ENCODE measurements at places on chromosomes 1 and 21. TPM values are rescaled to one million over a fixed set of nuclear protein-coding genes. Genes with fewer than 3 reads are reported as not detected.

DNA sequence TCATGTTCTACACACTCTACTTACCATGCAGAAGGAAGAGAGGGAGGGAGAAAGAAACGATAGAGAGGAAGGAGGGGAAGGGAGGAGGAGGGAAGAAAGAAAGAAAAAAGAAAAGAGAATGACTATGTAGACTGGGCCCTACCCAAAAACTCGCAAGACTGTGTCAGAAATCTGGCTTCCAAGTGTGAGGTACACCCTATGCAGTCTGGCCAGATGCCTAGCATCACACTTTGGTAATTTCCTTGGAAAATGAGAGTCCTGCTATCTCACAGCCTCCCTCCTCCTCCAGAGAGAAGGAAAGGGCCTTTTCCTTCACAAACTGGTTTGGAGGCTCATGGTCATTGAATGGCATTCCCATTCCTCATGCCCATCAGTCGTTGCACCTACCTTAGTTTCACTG lies 86.4 kb upstream of the LRRC8D start:
- no peak for DNase-seq

GRCh38 chr1:62728963-62729362 lies 40.8 kb upstream of the DOCK7 start:
- no peak for DNase-seq

The LCE1F gene
- not detected for total RNA-seq

DNA sequence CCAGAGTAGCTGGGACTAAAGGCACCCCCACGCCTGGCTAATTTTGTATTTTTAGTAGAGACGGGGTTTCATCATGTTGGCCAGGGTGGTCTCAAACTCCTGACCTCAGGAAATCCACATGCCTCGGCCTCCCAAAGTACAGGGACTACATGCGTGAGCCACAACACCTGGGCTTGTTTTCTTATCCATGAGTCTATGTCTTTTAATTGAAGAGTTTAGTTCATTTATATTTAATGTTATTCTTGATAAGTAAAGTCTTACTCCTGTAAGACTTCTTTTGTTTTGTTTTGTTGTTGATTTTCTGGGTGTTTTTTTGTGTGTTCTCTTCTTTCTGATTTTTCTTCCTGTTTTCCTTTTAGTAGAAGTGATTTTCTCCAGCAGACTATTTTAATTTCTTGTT lies 621.0 kb downstream of the LTN1 start:
- no peak for DNase-seq

GRCh38 chr1:230291731-230292620 lies 134.2 kb downstream of the PGBD5 start:
- DNase-seq = peak; percentile 74

DNA sequence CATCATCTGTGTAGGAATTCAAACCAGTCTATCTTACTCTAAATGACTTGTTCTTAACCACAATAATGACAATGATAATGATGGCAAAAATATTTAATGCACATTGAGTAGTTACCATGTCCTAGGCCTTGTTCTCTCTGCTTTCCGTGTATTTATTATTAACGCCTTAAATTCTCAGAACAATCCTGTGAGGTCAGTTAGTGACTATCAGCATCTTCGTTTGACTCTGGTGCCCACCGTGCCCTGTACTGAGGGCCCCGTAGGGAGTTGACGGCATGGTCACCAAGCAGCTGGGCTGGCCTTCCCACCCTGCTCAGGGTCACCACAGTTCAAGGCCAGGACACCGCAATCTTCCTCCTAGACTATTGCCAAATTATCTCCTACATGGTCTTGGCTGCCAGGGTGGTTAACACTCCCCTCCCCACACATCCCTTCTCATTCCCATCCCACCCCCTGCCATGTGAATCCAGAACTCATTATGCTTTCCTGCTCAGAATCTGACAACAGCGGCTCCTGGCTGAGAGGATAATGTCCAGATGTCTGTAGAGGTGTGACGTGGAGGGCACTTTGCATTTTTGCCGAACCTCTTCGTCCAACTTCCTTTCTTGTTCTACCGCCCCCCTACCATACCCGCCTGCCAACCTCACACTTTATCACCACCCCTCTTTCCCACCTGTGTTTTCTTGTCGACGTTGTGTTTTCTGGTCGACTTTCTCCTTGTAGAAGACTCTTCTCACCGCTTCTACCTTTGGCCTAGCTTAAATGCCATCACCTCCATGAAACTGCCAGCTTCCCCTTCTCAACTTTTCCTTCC lies 33.4 kb downstream of the IGFN1 start:
- DNase-seq = peak; percentile 20

- peak; percentile 89 for DNase-seq
Observed at GRCh38 chr1:228081578-228082213, 812 bp upstream of the ARF1 start.

- no peak for DNase-seq
Observed at GRCh38 chr1:159996653-159997052, 35.1 kb downstream of the PIGM start.

DNA sequence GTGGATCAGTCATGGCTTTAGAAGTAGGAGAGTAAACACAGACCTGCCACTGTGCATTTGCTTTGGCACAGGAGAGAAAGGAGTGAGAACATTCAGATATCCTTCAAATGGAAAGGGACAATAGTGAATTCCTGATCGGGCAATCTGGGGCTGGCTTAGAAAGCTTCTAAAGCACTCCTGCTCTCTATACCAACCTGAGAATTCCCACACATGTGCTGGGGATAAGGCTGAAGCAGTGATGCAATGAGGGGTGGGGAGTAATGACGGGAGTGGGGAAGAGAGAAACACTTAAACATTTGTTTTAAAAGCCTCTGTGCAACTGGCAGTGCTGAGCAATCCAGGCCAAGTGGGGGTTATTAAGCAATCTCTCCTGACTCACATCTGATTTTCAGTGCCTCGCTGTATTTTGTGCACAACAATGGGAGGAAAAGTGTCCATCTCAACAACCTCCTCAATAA lies 108.8 kb downstream of the KIAA0319L start:
- DNase-seq = no peak

The CHD5 gene
- 0.78 TPM for total RNA-seq

- DNase-seq = no peak
Observed at GRCh38 chr1:163205513-163205912, 2.8 kb upstream of the RGS5 start.

- no peak for DNase-seq
Observed at GRCh38 chr1:167957710-167958109, 20.8 kb upstream of the MPC2 start.

GRCh38 chr1:179807291-179807690 lies 64.2 kb downstream of the FAM163A start:
- DNase-seq = no peak

The TSPAN2 gene
- total RNA-seq = 5.1 TPM

DNA sequence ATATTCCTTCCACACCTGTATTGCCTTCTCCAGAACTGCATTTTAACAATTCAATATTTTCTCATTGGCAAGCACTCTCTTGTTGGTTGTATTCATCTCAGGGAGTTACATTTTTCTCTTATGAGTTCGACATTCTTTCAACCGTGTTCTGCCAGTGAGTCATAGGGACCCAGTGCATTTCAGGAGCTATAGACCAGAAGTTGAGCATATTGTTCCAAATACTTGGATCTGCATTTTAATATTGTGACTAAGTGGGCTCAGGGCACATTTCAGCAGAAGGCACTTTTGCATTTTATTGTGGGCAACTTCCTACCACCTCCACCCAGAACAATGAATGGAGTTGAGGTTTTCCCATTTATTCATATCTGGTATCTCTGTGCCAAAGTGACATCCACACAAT lies 132.8 kb downstream of the TNFSF18 start:
- DNase-seq = no peak

The OR10Z1 gene
- not detected for total RNA-seq

GRCh38 chr1:231419147-231419546 lies 2.9 kb downstream of the EGLN1 start:
- DNase-seq = no peak

GRCh38 chr1:63732666-63733065 lies 41.2 kb upstream of the ROR1 start:
- no peak for DNase-seq

GRCh38 chr1:164706606-164706987 lies 147.6 kb downstream of the PBX1 start:
- DNase-seq = no peak

GRCh38 chr1:42646056-42646455 lies 12.2 kb upstream of the PPIH start:
- no peak for DNase-seq

GRCh38 chr21:43825936-43826622 lies 36.7 kb downstream of the RRP1 start:
- DNase-seq = peak; percentile 79
